Activated T-cell treated with anti-CD3 and anti-CD28 coated beads, Interleukin-2, amount 50 U/mL, for 48 hours (primary cell): ENCODE measurements at places on chromosomes 5 and 9.

GRCh38 chr5:105807290-105807689 is 1863.4 kb downstream of the EFNA5 start:
- DNase-seq, result no peak

GRCh38 chr5:173745123-173745522 is 128.7 kb upstream of the BOD1 start:
- DNase-seq, result no peak

DNA sequence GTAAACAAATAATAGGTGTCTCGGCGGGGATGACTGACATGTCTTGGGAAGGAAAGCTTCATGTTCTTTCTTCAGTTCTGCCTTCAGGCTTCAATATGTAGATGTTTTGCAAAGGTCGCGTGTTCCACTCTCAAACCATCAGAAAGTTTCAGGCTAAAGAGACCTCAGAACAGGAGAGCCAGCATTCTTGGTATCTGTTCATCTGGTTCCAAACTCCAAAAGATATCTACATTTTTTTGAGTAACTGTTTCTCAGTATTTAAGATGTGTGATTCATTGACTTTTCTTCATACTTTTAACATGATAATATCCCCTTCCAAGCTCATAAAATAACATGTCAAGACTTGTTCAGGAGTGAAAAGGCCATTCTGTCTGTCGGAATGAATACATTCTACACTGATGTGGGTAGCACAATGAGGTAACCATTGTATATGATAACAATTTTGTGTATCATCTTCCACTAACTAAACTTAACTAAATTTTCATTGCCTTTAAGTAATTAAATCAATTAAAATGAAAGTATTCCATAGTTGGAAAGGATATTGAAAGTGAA is 183.6 kb downstream of the CFAP90 start:
- no peak for DNase-seq

- DNase-seq, result peak; percentile 76
Measured at GRCh38 chr9:127905788-127906191, 6.4 kb upstream of the ST6GALNAC6 start.

- DNase-seq, result no peak
Measured at GRCh38 chr5:40754381-40755092, 1.2 kb downstream of the TTC33 start.
